Right lobe of liver (tissue), 6 donors: ENCODE measurements at places on chromosomes 7 and 10. TPM values are rescaled to one million over a fixed set of nuclear protein-coding genes. Genes with fewer than 3 reads are reported as not detected.

DNA sequence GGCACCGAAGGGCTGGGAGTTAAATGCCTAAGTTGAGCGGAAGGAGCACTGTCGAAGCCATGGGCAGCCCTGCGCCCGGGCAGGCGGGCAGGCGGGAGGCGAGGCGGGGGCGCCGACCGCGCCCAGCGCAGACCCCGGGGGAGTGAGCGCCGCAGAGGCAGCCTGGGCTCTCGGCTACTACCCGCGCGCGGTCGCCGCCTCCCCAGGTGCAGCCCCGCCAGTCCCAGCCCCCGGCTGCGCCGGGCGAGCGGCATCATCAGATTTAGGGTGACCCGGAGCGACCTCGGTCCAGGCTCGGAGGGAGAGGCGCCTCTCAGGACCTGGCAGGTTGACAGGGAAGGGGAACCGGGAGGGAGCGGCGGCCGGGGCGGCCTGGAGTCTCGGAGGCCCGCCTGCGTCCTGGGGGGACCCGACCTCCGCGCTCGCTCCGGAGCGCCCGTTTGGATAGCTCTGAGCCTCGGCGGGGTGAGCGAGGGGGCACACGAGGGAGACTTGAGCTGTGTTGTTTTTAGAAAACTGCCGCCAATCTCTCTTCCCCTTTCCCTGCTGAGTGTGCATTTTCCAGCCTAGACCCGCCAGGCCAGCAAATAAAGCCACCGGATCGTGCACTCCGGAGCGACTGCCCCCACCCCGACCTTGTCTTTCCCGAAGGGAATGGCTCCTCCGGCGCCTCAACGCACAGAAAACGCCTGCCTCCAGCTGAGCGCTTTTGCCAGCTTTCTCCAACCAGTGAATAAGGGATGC is 2.3 kb upstream of the NRP1 start:
- DNase-seq: peak; percentile 59

DNA sequence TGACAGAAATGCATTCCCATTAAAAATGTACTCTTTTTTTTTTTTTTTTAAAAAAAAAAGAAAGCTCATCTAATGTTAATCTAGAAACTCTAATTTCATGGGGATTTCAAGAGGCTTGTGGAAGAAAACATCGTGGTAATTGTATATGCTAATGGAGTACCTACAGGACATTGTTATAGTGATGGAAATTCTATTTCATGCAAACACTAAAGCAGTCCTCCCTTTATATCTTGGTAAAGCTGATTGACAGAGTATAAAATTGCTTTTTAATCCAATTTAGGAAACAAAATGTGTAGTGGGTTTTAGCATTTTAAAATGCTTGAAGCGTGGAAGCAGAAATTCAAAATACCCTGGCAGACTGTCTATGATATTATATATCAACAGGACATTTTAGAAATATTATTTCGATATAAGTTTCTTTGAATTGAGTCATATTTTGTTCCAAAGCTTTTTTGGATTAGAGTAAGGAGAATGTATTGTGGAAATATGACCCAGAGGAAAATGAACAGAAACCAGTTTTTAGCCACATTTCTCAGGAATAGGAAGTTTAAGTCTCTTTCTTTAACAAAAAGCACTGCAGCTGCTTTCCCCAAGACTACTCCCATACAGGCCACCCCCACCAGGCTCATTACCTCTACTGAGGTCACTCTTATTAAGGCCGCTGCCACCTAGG is 121.9 kb downstream of the WNT2 start:
- DNase-seq: no peak

- peak; percentile 64 for DNase-seq
Measured at GRCh38 chr10:105974803-105975456, 1189.6 kb downstream of the SORCS1 start.

The POLR2J2 gene
- total RNA-seq: 6.5 TPM

DNA sequence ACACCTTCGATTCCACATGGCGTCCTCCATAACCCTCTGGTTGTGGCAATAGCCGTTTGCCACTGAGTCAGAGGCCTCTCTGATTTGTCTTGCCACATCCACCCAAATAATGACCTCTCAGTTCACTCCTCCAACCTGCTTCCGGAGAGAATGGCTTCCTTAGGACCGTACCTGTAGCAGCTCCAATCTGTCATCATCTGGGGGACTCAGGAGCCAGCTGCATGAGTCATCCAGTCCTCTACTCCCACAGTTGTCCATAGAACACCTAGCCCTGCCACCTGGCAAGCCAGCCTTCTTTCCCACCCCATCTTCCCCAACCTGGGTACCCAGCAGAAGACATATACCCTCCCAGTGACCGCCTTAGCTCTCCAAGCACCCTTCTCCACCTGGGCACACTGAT is 64.4 kb upstream of the MXI1 start:
- DNase-seq: no peak

- no peak for DNase-seq
Measured at GRCh38 chr7:1065263-1065584, 20.9 kb downstream of the GPR146 start.
